ENCODE measurements at places on chromosomes 1 and 21.

GRCh38 chr1:10286244-10286643 lies 75.9 kb downstream of the KIF1B start:
- no peak for DNase-seq

GRCh38 chr21:32966120-32966519 lies 59.6 kb upstream of the OLIG2 start:
- no peak for DNase-seq

GRCh38 chr21:33299181-33299752 lies 25.5 kb upstream of the IFNAR1 start:
- peak; percentile 64 for DNase-seq

- peak; percentile 5 for DNase-seq
These were observed 28.7 kb downstream of the KCNA3 start for GRCh38 chr1:110645821-110646735.

GRCh38 chr1:82503822-82504221 lies 703.1 kb downstream of the ADGRL2 start:
- no peak for DNase-seq

- no peak for DNase-seq
These were observed 71.4 kb upstream of the HSPA13 start for GRCh38 chr21:14454016-14455009.

- DNase-seq: no peak
These were observed 562 bp downstream of the SYTL1 start for GRCh38 chr1:27342391-27342777.

- DNase-seq: no peak
These were observed 271.3 kb upstream of the B3GALT2 start for GRCh38 chr1:193457676-193458075.

- no peak for DNase-seq
These were observed 40.3 kb downstream of the CAPN9 start for GRCh38 chr1:230787471-230787870.

- DNase-seq: peak; percentile 89
These were observed 12.3 kb upstream of the GJA8 start for GRCh38 chr1:147890177-147890790.

DNA sequence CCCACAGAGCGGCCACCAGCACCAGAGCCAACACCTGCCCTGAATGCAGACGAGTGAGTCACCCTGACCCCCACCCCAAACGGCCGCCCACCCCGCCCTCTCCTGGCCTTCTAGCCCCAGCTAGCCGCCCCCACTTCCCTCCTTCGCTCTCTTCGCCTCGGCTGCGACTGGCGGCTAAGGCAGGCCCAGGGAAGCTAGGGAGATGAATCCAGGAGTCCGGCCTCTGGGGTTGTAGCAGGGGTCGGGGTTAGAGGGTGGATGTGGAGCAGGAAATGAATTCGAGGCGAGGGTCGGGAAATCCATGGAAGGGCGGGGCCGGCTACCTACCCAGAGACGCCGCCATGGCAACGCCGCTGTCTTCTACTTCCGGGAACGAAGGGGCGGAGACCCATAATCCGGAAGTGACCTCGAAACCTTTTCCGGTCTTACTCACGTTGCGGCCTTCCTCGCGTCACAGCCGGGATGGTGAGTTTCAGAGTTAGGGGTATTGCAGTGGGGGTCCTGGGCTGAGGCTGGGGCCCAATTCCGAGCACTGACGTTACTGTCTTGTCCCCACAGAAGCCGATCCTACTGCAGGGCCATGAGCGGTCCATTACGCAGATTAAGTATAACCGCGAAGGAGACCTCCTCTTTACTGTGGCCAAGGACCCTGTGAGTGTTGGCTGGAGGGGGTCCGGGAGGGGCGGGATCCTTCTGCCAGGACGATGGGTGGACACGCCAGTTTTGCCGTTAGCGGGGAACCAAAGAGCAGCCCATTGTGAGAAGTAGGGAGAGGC lies at the start of the genes EIF3I and TMEM234:
EIF3I (plus strand) TSS at position 428 of the 776 bp plus-strand sequence; CDS start at position 463, 35 bp downstream.
TMEM234 (minus strand) TSS at position 374 of the 776 bp plus-strand sequence; CDS start at position 343, 31 bp downstream.
- peak; percentile 94 for DNase-seq

DNA sequence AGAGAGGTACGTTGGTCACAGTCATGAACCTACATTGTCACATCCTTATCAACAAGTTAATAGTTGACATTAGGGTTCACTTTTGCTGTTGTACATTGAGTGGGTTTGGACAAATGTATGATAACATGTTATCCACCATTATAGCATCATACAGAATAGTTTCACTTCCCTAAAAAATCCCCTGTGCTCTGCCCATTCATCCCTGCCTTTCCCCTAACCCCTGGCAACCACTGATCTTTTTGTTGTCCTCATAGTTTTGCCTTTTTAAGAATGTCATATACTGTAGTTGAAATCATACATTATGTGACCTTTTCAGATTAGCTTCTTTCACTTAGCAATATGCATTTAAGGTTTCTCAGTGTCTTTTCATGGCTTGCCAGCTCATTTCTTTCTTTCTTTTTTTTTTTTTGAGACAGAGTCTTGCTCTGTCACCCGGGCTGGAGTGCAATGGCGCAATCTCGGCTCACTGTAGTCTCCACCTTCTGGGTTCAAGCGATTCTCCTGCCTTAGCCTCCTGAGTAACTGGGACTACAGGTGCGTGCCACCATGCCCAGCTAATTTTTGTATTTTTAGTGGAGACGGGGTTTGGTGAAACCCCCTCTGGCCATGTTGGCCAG lies 50.6 kb downstream of the UCK2 start:
- no peak for DNase-seq

DNA sequence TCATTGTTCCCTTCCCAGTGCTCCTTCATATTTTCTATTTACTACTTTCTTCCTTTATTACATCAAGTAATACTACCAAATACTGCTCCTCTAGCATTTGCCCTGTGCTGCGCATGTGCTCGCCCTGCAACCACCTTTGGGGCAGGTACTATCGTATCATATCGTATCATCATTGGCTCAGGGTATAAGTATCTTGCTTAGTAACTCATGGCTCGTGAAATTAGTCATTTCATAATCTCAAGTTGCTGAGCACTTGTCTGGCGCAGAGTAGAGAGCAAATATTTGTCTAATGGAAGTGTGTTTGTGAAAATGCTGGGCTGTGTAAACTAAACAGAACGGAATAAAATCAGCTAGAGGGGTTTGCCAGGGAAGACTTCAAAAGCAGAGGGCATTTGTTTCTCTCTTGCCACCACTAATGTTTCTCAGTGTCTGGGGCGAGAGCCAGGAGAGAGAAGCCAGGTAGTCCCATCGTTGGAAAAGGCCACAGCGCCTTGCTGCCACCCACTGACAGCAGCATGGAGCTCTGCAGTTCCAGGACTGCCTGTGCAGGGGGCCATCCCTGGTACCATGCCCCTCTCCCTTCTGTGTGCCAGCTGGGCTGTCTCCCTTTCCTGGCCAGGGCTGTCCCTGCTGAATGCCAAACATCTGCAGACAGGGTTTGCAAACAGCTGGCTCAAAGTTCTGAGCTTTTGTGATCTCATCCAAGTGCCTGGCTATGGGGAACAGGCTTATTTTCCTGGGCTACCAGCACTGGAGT lies 20.0 kb upstream of the CPT2 start:
- no peak for DNase-seq

DNA sequence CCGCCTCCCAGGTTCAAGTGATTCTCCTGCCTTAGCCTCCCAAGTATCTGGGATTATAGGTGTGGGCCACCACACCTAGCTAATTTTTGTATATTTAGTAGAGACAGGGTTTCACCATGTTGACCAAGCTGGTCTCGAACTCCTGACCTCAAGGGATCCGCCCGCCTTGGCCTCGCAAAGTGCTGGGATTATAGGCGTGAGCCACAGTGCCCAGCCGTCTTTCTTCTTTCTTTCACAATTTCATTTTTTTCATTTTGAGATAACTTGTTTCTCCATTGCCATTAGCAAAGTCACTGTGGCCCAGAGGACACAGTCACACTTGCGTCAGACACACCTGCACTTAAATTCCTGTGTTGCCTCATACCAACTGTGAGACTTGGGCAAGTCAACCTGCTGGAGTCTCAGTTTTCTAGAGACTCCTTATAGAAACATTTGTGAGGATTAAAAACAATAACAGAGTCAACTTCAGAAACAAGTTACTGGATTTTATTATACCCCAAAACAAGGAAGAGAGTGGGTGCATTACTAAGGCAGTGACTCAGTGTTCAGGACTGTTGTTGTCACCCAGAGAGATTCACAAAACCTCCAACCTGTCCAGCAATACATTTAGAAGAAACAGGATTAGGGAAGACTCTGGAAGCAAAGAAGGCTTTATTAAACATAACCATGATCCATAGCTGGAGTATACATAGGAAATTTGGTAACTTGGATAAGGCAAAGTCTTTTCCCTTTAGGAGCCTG lies 2.6 kb downstream of the TEDDM1 start:
- no peak for DNase-seq

GRCh38 chr21:24110846-24111245 lies 1496.4 kb downstream of the MRPL39 start:
- no peak for DNase-seq

- peak; percentile 10 for DNase-seq
These were observed 10.4 kb upstream of the UHMK1 start for GRCh38 chr1:162487241-162487640.

DNA sequence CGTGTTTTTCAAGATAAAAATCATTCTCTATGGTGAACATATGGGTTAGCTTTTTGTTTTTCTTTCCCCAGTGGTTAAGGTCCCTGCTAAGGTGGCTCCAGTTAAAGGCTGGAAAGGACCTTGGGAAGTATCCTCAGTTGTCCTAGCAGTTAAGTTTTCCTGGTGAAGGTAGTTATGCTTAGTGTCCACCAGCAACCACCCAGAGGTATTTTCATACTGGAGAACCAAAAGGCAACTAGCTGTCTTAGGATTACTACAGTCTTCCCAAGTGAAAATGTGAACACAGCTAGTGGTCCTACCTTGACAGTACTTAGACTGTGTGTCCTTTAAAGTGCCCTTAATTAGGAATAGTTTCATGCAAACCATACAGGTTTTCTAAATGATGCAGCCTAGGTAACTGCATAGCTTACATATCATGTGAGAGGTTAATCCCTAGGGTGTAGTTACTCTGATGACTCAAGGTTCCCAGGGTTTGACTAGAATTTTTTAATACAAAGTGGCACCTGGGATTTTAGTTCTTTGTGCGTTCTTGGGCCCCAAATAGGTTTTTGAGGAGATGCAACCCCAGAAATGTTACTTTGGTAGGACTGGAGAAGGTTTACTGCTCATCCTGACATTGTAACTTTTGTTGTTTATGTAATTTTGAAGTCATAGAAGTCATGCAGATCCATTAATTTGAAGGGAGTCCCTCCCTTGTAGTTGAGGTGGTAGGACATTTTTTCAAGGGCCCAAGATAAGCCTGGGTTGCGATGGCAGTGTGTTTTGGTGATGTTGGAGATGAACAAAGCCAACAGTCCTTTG lies 36.5 kb downstream of the YY1AP1 start:
- no peak for DNase-seq

DNA sequence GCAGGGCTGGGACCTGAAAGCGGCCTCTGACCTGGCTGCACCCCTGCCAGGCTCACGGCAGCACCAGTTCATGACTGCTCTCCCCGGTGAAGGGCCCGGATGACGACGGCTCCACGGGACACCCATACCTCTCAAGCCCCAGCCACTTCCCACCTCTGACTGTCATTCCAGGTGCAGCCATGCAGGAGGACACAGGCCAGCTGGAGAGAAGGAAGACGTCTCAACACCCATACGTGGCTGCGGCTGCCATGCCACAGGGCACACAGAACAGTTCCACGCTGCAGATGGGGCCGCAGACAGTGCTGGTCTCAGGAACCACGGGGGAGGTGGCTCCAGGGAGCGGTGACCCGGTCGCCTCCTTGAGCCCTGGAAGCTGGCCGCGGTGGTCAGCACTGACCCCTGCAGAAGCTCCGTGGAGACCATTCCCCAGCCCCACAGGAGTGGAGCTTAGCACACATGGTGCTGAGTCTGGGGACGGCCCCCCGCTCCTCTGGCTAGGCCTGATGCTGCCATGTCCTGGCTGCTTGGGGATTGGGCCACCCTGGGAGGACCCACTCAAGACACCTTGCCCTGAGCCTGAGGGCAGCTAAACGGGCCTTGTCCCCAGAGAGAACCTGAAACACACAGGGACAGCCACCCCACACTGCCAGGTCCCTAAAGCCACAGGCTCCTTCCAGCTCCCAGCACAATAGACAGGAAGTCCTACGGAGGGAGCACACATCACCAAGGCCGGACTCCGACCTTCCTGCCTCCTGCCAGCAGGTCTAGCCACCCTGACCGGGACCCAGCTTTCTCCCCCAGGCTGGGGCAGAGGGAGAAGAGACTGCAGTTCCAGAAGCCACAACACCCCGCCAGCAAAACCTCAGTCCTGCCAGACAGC lies 8.6 kb downstream of the WNT9A start:
- DNase-seq: no peak

- DNase-seq: no peak
These were observed 3.1 kb upstream of the JAK1 start for GRCh38 chr1:64969305-64970046.

DNA sequence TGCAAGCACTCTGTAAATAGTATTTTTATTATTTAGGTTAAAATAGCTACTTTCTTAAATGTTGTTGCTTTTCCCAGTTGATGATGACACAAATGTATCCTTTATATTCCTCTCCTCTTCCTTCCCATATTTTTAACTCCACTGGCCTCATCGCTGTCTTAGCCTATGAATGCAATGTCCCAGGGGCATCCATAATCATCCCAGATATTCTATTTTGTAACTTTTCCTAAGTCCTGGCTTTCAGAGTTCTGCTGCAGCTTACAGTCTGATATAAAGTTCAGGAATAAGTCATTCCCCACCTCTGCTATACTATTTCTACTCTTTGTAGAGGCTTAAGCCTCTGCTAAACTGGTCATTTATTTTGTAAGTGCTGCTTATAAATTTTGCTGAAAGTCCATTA lies 58.3 kb downstream of the ASTN1 start:
- DNase-seq: no peak

- peak; percentile 90 for DNase-seq
These were observed 71.1 kb upstream of the ERRFI1 start for GRCh38 chr1:8097077-8097799.

- no peak for DNase-seq
These were observed 3.6 kb downstream of the PFKFB2 start for GRCh38 chr1:207056673-207057072.

- peak; percentile 83 for DNase-seq
These were observed 13.8 kb upstream of the BOLA1 start for GRCh38 chr1:149885339-149886120.

GRCh38 chr1:234877761-234878160 lies 250.9 kb downstream of the TOMM20 start:
- DNase-seq: no peak

GRCh38 chr21:37870221-37870620 lies 46.0 kb downstream of the KCNJ6 start:
- no peak for DNase-seq

DNA sequence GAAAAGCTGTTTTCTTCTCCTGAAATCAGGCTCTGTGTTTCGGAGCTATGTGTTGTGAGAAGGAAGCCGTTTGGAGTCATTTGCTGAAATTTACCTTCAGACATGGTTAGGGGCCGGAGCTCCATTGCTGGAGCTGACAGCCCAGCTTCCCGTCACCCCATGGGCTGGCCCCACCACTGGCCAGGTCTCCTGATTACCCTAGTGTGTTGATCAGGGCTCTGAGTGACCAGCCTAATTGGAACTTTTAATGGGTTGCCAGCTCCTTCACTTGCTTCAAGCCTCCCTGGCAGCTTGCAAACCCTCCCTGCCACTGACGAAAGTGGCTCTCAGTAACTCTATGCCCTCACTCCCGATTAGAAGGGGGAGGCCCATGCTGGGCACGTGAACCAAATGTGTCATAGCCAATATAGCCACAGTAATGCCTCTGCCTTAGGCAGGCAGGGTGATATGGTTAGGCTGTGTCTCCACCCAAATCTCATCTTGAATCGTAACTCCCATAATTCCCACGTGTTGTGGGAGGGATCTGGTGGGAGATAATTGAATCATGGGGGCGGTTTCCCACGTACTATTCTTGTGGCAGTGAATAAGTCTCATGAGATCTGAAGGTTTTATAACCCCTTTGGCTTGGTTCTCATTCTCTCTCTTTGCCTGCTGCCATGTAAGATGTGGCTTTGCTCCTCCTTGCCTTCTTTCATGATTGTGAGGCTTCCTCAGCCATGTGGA lies 224.1 kb downstream of the TRABD2B start:
- DNase-seq: no peak

GRCh38 chr1:28494737-28495136 lies 11.1 kb upstream of the RCC1 start:
- DNase-seq: no peak

All from dermis blood vessel endothelial cell (primary cell).